ENCODE measurements at places on chromosomes 5 and 9.

DNA sequence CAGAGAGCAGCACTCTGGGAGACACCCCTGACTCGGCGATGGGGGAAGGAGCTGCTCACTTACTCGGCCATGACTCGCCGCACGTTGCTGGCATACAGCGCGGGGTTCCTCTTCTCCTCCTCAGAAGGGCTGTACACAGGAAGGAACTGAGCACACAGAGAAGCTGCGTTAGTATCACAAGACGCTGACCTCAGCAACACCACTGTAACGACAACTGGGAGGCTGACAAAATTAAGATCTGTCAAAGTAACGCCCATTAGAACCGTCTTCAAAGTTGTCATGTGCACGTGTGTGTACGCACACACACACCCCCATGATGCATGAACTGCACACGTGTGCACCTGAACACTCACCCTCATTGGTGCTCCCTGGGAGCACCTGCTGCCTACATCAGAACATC, 32.1 kb upstream of the SLC6A3 start:
- DNase-seq: no peak

GRCh38 chr5:127925916-127926315, 157.7 kb upstream of the SLC12A2 start:
- peak; percentile 36 for DNase-seq

GRCh38 chr5:160833806-160834205, 18.2 kb downstream of the ATP10B start:
- DNase-seq: no peak

DNA sequence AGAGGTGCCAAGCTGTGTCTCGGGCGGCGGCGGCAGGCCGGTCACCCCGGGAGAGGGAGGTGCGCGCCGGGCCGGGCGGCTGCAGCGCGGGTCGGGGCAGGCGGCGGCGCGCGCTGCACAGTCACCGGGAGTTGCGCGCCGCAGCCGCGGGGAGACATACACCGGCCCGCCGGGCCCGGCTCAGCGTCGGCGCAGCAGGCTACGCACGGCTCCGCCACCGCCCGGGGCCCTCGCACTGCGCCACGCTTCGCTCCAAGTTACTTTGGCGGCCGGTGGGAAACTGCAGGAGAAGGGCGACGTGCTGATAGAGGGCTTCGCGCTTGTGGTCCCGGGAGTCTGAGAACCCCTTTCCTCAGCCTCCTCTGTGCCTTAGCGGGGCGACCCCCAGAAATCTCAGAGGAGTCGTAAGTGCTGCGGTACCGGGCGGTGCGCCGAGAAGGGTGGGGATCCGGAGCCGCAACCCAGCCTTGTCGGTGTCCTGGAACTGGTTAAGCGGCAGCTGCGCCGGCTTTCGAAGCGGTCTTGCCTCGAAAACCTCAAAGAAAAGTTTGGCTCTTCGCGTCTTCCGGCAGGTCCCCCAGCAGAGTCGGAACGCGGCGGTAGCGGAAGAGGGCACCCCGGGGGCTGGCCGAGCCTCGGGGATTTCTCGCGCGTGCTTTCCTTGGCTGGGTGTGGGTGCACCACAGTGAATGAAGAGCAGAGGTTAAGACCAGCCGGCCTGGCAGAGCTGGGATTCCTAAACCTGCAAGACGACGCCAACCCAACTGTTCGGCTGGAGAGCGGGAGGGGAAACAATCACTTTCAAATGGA, at the start of gene EFNA5:
TSS of gene EFNA5 (minus strand) at position 6 of the 810 bp plus-strand sequence.
- peak; percentile 52 for DNase-seq

- no peak for DNase-seq
Measured at GRCh38 chr9:109276469-109277440, 44.1 kb downstream of the EPB41L4B start.

DNA sequence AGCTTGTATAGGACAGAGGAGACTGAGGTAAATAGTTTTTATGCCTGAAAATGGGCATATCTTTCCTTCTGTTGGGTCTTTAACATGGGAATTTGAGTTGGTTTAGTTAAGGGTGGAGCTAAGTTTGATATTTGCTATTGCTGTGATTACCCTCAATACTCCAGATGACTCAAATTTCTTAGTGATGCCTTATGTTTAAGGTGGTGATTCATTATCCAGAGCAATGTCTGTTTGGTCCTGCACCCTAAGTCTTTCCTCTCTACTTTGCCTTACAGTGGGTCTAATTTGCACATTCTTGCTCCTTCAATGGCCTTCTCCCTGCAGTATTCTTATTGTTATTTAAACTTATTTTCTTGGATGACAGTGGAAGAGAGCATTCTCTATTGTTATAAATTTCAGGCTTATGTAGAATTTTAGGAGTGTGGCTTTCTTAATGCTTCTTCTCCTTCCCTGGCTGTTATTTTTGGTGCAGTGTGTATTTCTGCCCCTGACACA, 312.9 kb upstream of the RPS23 start:
- DNase-seq: no peak

DNA sequence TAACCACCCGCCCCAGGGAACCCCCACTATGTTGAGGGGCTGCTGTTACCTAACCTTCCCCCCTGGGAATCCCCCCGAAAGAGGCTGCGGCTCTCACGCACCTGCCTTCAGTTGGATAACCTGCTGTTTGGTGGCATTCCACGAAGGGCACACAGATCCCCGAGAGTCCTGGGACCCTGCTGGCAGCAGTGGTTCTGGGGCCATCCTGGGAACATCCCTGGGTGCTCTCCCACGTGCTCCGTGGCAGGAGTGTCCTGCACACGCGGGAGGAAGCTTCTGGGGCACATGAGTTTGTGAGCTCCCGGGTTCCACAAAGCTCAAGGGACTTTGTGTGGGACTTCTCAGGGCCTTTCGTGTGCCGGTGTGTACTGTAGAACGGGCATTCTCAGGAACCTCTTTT, 102.3 kb downstream of the RXRA start:
- no peak for DNase-seq

DNA sequence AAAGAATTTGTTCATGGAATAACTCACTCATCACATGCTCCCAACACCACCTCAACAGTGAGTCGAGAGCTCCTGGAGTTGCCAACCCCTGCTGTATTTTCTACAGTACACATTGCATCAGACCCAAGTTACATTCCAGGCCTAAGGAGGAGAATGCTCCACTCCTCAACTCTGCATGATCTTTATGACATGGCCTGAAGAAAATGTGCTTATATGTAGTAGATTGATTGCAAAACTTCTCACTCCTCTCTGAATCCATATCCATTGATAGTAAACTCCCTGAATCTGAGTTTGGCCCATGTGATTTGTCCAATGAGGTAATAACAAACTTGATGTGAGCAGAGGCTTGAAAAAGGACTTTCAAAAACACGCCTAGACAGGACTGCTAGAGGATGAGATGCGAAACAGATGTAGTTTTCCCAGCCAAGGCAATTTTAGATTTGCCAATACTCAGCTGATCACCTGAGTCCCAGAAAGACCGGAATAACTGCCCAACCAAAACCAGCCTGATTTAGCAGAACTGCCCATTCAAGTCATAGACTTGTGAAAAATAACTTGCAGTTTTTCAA, 29.0 kb upstream of the PAPPA start:
- no peak for DNase-seq

DNA sequence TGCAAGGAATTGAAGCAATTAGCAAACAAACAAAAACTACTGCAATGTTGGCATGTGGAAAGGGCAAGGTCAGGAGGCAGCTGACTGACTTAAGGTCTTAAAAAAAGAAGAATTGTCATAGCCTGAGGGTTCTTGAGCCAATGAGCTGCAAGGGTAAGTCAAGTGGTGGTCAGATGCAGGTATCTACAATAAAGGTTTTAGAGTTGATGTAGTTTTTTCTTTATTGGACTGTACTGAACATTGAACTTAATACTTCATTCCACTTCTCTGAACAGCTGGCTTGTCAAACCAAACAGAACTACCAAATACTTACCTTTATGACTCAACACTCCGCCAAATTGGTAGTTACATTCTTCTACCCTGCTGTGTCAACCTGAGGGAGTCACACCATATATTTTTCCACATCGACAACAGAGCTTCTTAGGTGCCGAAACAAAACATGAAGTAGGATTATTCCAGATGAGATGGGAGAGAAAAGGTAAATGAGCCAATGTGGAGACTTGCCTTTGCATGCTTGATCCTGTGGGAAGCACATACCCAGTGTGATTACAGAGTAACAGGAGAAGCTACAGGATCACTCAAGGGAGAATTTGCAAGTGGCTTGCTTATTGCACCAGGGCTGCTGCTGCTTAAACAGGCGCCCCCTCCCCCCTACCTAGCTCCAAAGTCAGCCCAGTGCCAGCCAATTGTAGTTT, 35.3 kb downstream of the EQTN start:
- DNase-seq: peak; percentile 7

- DNase-seq: no peak
Measured at GRCh38 chr5:143649937-143650621, 161.9 kb upstream of the HMHB1 start.

DNA sequence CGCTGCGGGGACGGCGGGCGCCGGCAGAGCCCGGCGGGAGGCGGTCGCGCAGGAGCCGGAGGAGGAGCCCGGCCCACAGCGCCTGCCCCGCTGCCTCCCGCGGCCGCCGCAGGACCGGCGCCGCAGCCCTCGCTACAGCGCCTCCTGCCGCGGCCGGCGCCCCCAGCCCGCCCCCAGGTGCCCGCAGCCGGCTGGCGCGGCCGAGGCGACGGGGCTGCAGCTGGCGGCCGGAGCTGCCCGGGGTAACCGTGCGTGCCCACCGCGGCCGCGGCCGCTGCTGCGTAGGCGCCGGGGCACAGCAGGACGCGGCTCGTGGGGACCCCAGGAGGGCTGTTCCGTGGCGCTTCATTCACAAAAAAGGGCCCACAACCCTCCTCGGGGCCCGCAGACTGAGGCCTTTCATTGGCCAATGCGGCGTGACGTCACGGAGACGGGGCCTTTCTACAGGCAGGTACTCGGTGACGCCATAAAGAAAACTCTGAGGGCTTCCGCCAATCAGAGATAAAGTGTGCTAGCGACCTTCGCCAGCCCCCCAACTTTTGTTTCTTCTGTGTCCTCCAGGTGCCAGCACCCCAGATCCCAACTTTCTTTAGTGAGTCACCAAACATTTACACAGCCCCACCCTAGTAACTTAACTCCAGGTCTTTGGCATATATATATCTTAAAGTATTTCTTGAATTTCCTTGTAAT, at the start of gene CDC14B:
TSS of gene CDC14B (minus strand) at position 353 of the 690 bp plus-strand sequence. CDS start 465 bp downstream, outside the sequence.
- peak; percentile 93 for DNase-seq

DNA sequence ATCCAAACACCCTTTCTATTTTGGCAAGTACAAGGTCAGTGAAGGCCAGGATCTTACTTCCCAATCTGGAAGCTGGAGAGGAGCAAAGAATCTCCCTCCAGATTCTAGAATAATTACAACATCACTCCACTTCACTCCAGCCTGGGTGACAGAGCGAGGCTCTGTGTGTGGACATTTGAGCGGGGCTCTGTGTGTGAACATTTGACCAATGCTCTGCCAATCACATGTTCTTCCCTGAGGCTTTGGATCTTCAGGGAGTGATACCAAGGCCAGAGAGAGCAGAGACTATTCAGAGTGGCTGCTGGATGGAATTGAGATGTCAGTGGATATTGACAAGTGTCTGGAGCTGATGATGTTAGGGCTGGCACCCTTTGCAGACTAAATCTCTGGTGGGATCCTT, 24.7 kb upstream of the ANKRD34B start:
- DNase-seq: no peak

DNA sequence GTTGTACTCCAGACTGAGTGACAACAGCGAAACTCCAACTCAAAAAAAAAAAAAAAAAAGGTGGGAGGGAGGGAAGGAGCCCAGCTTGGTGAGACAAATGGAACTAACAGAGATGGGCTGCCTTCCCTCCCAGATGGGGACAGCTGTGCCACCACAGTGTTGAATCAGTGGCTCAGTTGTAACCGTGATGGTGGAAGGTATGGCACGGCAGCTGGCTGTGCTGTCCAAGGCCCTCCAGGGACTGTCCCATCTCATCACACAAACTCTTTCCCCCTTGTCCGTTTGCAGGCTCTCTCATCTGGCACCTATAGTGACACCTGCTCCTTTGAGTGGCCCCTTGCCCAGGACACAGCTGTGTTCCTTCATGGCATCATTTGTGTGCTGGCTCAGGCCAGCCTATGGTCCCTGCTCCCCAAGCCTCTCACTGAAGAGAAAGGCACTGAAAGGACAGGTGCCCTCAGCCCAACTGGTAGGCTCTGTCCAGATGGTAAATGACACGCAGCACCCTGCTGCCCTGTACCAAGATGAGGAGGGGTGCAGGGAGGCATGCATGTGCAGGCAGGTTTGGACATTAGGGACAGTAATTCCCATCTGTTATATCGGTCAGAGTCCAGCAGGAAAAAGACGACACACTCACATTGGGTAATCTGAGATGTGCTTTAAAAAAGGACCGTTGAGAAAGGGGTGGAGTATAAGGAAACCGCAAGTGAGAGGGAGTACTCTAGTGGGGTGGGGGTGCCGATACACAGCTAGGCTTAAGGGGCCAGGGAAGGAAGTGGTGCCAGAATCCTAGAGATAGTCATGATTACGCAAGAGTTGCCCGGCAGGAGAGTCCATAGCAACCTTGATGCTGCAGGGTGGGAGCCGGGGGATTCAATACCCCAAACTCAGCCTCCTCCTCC, 4.3 kb downstream of the SMIM33 start:
- no peak for DNase-seq

DNA sequence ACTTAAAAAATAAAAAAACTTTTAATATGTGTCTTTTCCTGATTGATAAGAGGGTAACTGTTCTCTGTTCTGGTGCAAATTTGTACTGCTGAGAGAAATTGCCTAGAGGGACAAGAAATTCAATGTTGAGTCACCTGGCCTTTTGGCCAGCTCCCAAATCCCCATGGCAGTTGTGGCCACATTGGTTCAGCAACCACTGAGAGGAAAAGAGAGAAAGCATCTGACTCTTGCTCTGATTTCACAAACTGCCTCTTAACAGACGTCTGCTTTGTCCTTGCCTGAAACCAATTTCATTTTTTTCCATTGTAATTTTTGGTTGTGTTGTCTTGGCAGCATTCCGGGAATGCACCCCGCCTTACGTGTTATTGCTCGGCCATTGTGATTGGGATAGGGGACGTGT, 42.4 kb downstream of the NTRK2 start:
- DNase-seq: peak; percentile 89

DNA sequence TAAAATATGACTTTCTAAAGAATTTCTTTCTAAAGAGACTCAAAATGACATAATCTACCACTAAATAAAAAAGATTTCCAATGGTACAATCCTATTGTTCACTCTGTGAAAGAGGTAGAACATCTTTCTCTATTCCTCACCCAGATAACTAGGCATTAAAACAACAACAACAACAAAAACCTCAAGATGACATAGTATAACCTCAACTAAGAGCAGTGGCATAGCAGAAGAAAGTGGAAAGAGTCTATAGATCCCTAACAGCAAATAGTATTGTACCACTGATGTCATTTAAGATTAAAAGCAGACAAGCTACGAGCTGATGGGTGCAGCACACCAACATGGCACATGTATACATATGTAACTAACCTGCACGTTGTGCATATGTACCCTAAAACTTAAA, 29.9 kb downstream of the RAPGEF6 start:
- DNase-seq: no peak

- DNase-seq: no peak
Measured at GRCh38 chr5:170536525-170536924, 32.7 kb downstream of the KCNIP1 start.

- DNase-seq: no peak
Measured at GRCh38 chr9:20037699-20038098, 248.9 kb upstream of the SLC24A2 start.

GRCh38 chr5:171288066-171288465, 21.0 kb upstream of the TLX3 start:
- DNase-seq: no peak

GRCh38 chr9:99445371-99445891, 223.3 kb downstream of the SEC61B start:
- no peak for DNase-seq

GRCh38 chr9:134626069-134626423, 15.6 kb upstream of the COL5A1 start:
- no peak for DNase-seq

GRCh38 chr5:40409601-40410000, 270.1 kb upstream of the PTGER4 start:
- DNase-seq: no peak

GRCh38 chr5:61234019-61234418, 71.8 kb upstream of the SMIM15 start:
- no peak for DNase-seq
